Activated CD8-positive, alpha-beta T cell treated with anti-CD3 and anti-CD28 coated beads, Interleukin-2, amount 10 ng/mL, durations not matched to agents 7 days and 5 days (primary cell): ENCODE measurements at places on chromosomes 6 and 20. TPM values are rescaled to one million over a fixed set of nuclear protein-coding genes. Genes with fewer than 3 reads are reported as not detected.

Gene PDYN
- total RNA-seq = not detected

DNA sequence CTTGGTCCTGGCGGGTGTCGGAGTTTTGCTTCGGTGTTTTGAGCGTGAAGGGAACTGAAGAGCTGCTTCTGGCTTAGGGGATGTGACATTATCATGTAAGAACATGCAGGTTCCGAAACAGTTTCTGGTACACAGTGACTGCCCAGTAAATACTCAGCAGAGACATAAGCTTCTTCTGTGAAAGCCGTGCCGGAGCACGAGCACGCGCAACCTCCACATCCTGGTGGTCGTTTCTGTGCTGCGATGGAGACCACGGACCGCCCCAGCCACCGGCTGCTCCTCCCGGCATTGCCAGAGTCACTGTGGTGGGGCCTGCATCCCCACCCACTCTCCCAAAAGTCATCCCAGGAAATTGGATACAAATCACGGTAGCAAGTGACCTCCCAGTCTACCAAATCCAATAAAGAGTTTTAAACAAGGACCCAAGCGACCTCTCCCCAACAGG, 18.7 kb downstream of the KIF25 start:
- H3K4me1 ChIP-seq = no peaks in the 10 kb centered on the region
- DNase-seq = no peak
- H3K4me3 ChIP-seq = no peak overlapping the region
- H3K27ac ChIP-seq = no peak overlapping the region
- H3K36me3 ChIP-seq = no peaks in the 10 kb centered on the region

Gene MAFB
- total RNA-seq = 0.08 TPM

- no peak overlapping the region for H3K4me3 ChIP-seq
- no peaks in the 10 kb centered on the region for H3K27me3 ChIP-seq
- no peak overlapping the region for H3K27ac ChIP-seq
These were observed 151.7 kb downstream of the GRIK2 start for GRCh38 chr6:101545191-101545590.

- peaks cover 28% of the 10 kb centered on the region for H3K4me1 ChIP-seq
- H3K4me3 ChIP-seq = peak overlapping the region; percentile 39
- no peak overlapping the region for H3K27ac ChIP-seq
- no peaks in the 10 kb centered on the region for H3K27me3 ChIP-seq
- DNase-seq = peak; percentile 95
These were observed 2.1 kb upstream of the DDX27 start for GRCh38 chr20:49216991-49217578.

DNA sequence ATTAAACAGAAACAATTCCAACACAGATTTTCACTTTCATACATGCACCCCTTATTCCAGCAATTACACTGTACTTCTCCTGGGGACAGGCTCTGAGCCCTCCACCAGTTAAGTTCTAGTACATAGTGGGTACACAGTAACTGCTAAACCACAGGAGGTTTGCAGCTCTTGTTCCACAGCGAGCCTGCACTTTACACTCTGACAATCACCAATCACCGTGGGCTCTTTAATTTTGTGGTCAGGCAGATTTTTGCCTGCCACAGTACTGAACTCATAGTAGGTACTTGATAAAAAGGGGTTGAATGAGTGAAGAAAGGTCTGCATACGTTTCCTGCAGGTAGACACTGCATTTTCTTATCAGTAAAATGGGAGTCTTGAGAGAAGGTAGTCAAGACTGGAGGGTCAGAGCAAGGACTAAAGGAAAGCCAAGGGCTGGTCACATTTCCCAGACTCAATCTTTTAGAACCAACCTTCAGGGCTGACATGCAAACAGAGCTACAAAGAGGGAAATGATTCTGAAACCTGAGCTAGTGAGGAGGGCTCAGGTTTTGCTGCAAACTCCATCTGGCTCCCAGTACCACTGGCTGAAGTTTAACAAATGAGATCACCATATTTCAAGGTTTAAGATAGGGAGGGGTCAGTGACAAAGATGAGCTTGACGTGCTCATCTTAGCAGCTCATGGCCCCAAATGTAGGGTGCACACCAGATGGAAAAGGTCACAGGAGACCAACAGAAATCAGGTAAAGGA, 404.6 kb downstream of the BTBD9 start:
- H3K4me1 ChIP-seq = no peaks in the 10 kb centered on the region
- DNase-seq = no peak
- no peaks in the 10 kb centered on the region for H3K36me3 ChIP-seq
- no peaks in the 10 kb centered on the region for H3K27me3 ChIP-seq

Gene C6orf141
- total RNA-seq = not detected

DNA sequence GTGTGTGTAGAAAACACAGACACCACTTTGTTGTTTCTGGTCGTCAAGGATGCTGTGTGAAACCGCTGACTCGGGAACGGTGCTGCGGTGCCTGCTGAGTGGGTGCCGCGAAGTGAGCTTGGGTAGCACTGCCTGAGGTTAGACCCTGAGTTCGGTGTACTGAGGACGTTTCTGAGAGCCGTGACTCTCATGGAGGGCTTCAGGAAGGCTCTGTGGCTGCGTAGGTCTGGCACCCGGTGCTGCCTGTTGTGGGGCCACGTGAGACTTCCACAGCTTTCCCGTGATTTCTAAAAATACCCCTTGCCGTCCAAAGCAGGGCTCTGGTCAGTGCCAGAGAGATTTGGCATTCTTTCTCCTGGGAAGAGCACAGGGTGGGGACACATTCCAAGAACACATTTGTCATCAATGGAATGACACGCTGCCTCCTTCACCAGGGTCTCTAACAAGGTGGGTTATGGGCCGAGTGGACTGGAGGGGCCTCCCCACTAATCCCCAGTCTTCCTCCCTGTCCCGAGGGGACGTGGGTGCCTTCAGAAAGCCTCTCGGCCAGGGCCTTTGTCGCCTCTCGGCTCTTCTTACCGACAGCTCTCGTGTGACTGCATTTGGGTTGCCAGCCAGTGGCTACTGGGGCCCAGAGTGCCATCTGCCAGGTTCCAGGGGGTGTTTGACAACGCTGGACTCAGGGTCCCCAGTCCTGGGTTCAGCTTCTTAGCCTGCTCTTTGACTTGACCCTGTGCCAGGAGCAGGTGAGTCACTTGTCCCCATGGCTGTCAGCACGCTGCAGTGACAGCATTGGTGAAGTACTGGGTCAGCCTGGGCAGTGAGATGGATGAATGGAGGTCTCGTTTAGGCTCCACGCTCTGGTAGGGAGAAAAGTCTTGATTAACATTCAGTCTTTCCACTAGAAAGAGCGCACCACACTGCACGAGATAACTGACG, 62.2 kb downstream of the SYNJ2 start:
- DNase-seq = no peak
- H3K27ac ChIP-seq = no peak overlapping the region
- peaks cover 57% of the 10 kb centered on the region for H3K4me1 ChIP-seq
- peaks cover 27% of the 10 kb centered on the region for H3K36me3 ChIP-seq
- H3K4me3 ChIP-seq = no peak overlapping the region
- H3K27me3 ChIP-seq = no peaks in the 10 kb centered on the region

DNA sequence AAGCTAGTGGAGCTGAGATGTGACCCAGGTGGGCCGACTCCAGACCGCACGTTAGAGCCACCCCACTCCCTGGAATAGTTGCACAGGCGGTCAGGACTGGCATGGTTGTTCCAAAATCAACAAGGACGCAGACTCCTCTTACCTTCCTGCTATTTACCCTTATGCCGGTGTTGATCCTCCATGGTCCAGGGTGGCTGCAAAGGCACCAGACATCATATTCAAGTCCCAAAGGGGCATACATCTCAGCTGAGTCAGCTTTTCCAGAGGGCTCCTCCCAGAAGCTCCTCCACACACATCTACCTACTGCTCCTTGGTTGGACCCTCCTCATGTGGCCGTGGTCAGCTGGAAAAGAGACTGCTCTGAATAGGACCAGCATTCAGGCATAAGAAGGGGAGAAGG, 112.2 kb downstream of the SYCP2 start:
- no peaks in the 10 kb centered on the region for H3K4me1 ChIP-seq
- H3K4me3 ChIP-seq = no peak overlapping the region
- no peaks in the 10 kb centered on the region for H3K36me3 ChIP-seq
- no peaks in the 10 kb centered on the region for H3K27me3 ChIP-seq

Gene DUSP22
- 33.2 TPM for total RNA-seq

GRCh38 chr20:35000311-35000921, 44.7 kb downstream of the MYH7B start:
- H3K4me3 ChIP-seq = no peak overlapping the region
- peaks cover 22% of the 10 kb centered on the region for H3K36me3 ChIP-seq
- H3K27me3 ChIP-seq = no peaks in the 10 kb centered on the region
- H3K27ac ChIP-seq = no peak overlapping the region

GRCh38 chr6:152746172-152746553, 4.4 kb upstream of the VIP start:
- H3K36me3 ChIP-seq = no peaks in the 10 kb centered on the region
- no peak for DNase-seq
- H3K27me3 ChIP-seq = no peaks in the 10 kb centered on the region

Gene COL10A1
- not detected for total RNA-seq

- DNase-seq = no peak
- H3K36me3 ChIP-seq = no peaks in the 10 kb centered on the region
- H3K27me3 ChIP-seq = no peaks in the 10 kb centered on the region
- H3K4me1 ChIP-seq = peaks cover 7% of the 10 kb centered on the region
These were observed 31.6 kb downstream of the SPDEF start for GRCh38 chr6:34524499-34524898.

- no peaks in the 10 kb centered on the region for H3K27me3 ChIP-seq
- no peak overlapping the region for H3K27ac ChIP-seq
- no peak for DNase-seq
- H3K4me1 ChIP-seq = peaks cover 4% of the 10 kb centered on the region
- no peak overlapping the region for H3K4me3 ChIP-seq
These were observed 129.3 kb downstream of the SCAF8 start for GRCh38 chr6:154862536-154862935.

DNA sequence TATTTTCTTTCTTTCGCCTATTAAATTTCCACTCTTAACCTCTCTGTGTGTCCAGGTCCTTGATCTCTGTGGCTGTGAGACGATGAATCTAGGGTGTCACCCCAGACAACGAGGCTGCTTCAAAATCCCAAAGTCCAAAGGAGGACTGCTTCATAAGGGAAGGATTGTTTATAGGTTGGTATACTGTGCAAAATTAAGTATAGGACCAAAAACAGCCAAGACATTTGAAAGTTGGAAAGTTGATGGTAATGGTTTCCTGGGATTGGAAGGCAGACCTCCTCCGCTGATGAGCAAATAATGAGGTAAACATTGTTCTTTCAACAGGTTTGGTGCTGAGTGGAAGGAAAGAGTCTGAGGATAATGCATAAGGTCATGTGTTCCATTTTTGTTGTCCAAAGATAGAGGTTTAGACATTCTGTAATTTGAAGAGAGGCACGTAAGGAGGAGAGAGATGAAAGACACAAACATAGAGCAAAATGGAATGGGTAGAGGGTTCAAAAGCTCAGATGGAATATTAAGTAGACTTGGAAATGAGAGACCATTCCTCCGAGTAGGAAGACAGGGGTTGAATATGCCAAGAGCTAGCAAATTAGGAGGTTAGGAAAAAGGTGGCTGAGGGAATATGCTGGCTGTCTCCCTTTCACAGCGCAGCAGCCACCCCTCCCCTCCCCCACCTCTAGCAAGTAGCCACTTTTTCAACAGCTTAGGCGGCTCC, 24.8 kb downstream of the ZNF311 start:
- peaks cover 50% of the 10 kb centered on the region for H3K4me1 ChIP-seq
- H3K36me3 ChIP-seq = peaks cover 9% of the 10 kb centered on the region
- peak; percentile 30 for DNase-seq
- no peak overlapping the region for H3K27ac ChIP-seq
- peak overlapping the region; percentile 90 for H3K4me3 ChIP-seq

Gene SRXN1
- 8.9 TPM for total RNA-seq

Gene CNR1
- total RNA-seq = not detected

GRCh38 chr20:9838378-9839295, at the start of gene PAK5:
PAK5 (minus strand) TSS chr20:9839076; CDS start chr20:9644328, 194,748 bp downstream.
- peaks cover 11% of the 10 kb centered on the region for H3K27me3 ChIP-seq
- H3K4me3 ChIP-seq = no peak within 1 kb of the TSS
- H3K4me1 ChIP-seq = no peaks in the 10 kb centered on the region
- DNase-seq = no peak

- no peak overlapping the region for H3K4me3 ChIP-seq
- H3K27ac ChIP-seq = no peak overlapping the region
- no peak for DNase-seq
- no peaks in the 10 kb centered on the region for H3K4me1 ChIP-seq
These were observed 92.7 kb upstream of the ARMC2 start for GRCh38 chr6:108755257-108756240.

Gene KCNB1
- not detected for total RNA-seq

Gene CST2
- total RNA-seq = not detected

DNA sequence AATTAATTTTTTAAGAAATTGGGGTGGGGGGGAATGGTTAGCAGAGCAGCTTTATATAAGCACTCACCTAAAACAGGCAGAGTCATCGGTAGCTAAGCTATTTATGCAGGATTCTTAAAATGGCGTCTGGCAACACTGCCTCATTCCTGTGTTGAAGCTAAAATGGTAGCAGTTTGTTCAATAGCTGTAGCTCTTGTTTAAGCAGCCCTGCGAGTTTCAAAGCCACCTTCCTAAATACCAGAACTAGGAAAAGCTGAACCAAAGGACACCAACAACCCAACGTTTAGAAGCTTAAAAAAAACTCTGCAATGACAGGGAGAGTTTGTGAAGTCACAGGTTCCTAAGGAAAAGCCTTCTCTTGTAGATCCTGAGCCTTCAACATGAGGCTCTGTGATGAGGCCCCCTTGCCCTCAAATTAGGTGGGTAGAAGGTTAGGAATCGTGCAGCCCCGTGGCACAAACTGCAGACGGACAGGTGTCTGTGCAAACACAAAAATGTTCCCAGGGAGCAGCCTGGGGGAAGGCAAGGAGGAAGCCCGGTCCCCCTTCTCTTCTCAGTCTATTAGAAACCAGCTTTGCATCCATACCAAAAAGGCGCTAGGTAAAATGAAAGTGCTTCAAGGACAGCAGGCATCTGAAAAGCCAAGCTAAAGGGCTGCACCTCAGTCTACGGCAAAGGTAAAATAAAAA, 4.7 kb downstream of the ZMYND8 start:
- H3K27ac ChIP-seq = peak overlapping the region; percentile 66
- DNase-seq = no peak
- peaks cover 35% of the 10 kb centered on the region for H3K36me3 ChIP-seq

Gene HDGFL1
- total RNA-seq = not detected
